Heart left ventricle (tissue), 16 donors: ENCODE measurements at places on chromosomes 1 and 21.

GRCh38 chr1:179996099-179996498, 41.5 kb downstream of the CEP350 start:
- DNase-seq = no peak

DNA sequence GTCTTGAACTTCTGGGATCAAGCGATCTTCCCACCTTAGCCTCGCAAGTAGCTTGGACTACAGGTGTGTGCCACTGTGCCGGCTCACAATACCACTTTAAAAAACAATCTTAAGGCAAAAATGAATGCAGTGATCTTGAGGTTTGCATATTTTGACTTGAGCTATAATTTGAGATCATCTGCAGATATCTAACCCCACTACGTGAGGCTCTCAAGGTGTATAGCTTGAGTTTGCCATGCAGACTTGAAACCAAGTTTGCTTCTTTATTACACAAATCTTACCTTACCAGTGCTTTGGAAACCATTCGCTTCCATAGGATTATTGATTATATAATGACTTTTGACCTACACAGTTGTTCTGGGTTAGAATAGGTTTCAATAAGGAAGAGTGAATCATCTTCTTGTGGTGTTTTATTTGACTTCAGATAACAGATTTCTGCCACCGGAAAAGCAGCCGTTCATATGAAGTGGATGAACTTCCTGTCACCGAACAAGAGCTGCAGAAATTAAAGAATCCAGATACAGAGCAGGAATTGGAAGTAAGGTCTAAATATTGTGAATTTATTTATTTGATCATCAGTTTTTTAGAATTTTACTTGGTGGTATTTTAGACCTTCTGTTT, 155.1 kb downstream of the VPS13D start:
- DNase-seq = no peak

DNA sequence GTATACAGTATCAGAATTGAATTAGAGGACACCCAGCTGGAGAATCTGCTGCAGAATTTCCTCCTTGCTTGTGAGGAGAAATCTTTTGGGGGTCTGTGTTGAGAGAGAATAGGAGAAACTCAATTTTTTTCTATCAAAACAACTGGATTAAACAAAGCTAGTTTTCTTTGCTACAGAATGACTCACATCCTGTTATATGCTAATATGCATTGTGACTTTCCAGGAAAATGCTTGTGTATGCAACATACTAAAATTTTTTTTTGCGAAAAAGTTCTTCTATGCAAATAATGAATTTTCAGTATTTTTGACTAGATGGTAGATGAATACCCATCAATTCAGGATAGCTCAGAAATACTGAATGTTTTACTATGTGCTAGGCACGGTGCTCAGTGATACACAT, 2.2 kb downstream of the VAMP4 start:
- DNase-seq = no peak

- no peak for DNase-seq
Measured at GRCh38 chr1:186059752-186060151, 315.3 kb downstream of the TPR start.

DNA sequence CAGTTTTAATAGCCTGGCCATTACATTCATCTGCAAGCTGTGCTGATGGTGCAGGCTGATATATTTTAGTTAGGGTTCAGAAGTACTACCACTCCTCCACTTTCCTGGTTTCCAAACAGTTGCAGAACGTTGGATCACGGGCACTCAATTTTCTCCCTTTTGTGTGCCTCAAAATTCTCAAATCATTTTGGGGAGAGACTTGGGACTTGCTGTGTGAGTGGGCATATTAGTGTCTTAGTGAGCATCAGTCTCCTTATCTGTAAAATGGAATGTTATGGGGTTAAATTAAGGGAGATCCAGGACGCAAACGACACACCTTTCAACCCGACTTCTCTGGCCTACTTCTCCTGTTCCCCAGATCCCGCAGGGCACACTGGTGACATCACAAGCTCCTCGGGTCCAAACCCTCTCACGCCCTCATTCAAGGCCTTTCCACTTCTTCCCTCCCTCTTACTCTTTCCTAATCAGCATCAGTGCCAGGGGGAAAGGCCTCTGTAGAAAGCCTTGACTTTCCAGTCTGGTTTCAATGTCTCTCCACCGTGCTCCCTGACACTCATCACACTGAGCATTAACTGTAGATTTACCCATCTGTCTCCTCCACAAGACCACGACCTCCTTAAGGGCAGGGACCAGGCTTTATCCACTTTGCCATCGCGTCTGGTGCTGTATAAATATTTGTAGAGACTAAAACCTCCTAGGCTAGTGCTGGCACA, 1.2 kb downstream of the PIGP start:
- peak; percentile 32 for DNase-seq

DNA sequence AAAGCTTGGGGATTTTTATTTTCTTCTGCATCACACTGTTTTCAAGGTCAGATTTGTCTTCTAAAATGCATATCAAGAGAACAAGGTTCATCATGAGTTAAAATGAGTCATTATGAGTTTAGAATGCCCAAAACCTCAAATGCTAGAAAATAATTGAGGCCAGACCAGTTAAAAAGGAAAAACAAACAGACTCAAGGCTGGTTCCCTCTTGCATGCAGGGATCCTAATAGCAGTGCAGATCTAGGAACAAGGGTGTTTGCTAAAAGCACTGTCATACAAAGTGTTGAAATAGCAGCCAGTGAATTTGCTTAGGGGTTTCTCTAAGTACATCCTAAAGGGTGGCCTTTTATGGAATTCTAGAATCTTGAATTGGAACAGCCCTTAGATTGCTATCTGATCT, 15.3 kb downstream of the BEND5 start:
- DNase-seq = no peak

- DNase-seq = no peak
Measured at GRCh38 chr1:48741380-48741779, 35.3 kb downstream of the BEND5 start.

GRCh38 chr1:44316231-44316759, 38.8 kb downstream of the ERI3 start:
- DNase-seq = no peak

GRCh38 chr1:23178950-23179349, 10.3 kb upstream of the LUZP1 start:
- no peak for DNase-seq

GRCh38 chr1:87598429-87598828, 269.7 kb downstream of the LMO4 start:
- no peak for DNase-seq

DNA sequence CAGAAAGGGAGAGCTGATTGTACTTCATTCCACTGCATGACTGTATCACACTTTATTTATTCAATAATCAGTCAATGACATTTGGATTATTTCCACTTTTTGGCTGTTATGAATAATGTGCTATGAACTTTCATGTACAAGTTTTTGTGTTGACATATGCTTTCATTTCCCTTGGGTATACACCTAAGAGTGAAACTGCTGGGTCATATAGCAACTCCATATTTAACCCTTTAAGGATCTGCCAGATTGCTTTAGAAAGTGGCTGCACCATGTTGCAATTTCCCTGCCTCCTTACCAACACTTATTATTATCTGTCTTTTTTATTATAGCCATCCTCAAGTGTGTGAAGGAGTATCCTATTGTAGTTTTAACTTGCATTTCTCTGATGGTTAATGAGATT, 108.8 kb upstream of the KCNK1 start:
- no peak for DNase-seq

- DNase-seq = no peak
Measured at GRCh38 chr1:21647431-21648351, 21.5 kb downstream of the RAP1GAP start.
